ENCODE measurements at places on chromosomes 13 and 19.

DNA sequence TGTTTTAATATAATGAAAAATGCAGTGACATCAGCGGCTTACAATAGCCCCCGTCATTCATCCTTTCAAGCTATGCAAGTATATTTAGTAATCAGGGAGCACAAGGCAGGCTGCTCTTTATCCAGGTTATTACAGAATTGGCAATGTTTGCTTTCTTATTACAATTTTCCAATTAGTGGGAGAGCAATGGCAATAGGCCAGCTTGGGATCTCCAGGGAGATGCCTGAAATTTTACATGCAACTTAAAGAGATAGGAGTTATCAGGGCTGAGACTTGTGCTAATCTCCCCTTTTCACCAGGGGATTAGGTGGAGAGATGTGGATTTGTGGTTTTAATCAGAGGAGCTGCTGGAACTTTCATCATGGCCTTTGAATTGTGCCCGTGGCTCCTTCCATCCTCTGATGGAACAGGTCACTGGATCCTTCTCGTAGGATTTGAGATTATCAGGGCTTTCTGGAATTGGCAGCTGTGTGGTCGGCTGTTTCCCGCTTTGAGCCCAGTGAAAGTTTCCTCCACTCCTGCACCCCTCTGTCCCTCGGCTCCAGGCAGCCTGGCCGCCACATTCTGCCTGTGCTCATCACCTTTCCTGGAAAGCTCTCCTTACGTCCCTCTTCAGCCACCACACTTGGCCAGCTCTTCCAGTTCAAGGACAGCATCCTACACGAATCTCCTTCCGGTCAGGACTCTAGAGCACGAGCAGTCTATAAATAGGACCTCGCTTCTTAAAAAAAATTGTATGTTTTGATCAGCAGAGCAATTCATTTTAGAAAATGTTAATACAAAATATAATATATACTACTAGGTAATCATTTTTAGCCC is 47.0 kb downstream of the CBY2 start:
- DNase-seq: no peak

- DNase-seq: no peak
Observed at GRCh38 chr19:2150794-2151338, 500 bp downstream of the AP3D1 start.

- no peak for DNase-seq
Observed at GRCh38 chr19:5240011-5240410, 100.6 kb downstream of the PTPRS start.

- no peak for DNase-seq
Observed at GRCh38 chr13:91078093-91078679, 269.3 kb upstream of the MIR17HG start.

DNA sequence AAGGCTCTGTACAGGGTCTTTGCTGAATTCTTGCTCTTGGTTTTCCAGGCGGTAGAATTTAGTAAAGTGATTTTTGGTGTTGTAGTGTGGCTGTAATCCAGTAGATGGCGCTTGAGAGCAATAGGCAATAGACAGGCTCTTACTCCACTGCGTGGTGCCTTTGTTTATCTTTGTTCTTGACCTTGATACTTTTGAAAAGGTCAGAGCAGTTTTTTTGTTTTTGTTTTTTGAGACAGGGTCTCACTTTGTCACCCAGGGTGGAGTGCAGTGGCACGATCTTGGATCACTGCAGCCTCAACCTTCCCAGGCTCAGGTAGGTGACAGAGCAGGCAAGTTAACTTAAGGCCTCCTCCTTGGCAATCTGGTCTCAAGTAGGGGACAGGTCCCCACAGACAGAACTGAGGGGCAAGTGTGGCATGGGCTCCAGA is 12.2 kb upstream of the LILRA5 start:
- no peak for DNase-seq
